ENCODE measurements at places on chromosomes 4 and X.

- peak; percentile 22 for DNase-seq
These were observed 108.2 kb upstream of the GPC4 start for GRCh38 chrX:133523526-133523925.

GRCh38 chr4:143025081-143025704 lies 159.5 kb upstream of the USP38 start:
- DNase-seq: no peak

GRCh38 chr4:8657381-8658088 lies 65.0 kb downstream of the CPZ start:
- DNase-seq: no peak

DNA sequence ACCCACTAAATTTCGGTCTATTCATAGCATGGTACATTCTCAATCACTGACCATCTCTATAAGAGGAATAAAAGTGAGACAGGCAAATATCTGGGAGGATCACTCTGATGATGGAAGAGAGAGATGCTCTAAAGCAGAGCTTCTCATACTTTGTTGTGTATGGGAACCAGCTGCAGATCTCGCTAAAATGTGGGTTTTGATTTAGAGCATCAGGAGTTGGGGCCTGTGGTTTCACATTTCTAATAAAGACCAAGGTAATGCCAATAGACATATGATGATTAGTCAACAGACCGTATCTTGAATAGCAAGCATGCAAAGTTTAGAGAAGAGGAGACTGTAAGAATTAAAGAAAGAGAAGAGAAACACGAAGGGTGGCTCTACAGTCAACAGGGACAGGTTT lies 107.4 kb upstream of the FTHL17 start:
- DNase-seq: no peak

DNA sequence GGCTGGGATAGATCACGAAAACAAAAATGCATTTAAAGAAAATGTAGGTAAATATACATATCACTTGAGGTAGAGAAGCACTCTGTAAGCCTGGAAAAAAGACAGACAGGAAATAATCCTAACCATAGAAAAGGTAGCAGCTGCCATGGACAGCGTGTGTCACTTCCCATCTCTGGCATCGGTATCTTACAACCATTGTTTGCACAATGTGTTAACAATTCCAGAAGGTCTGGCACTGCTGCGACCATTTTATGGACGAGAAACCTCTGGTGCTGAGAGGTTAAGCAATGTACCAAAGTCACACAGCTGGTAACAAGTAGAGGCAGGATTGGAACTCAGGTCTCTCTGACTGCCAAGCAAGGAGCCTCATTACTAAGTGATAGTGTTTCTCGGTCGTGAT lies 1.7 kb upstream of the MTNR1A start:
- DNase-seq: no peak

- no peak for DNase-seq
These were observed 166.4 kb downstream of the PARM1 start for GRCh38 chr4:75099321-75099720.

GRCh38 chrX:119648421-119648775 lies 42.2 kb upstream of the NKRF start:
- DNase-seq: no peak

- DNase-seq: no peak
These were observed 10.0 kb upstream of the OPHN1 start for GRCh38 chrX:68443155-68443868.

DNA sequence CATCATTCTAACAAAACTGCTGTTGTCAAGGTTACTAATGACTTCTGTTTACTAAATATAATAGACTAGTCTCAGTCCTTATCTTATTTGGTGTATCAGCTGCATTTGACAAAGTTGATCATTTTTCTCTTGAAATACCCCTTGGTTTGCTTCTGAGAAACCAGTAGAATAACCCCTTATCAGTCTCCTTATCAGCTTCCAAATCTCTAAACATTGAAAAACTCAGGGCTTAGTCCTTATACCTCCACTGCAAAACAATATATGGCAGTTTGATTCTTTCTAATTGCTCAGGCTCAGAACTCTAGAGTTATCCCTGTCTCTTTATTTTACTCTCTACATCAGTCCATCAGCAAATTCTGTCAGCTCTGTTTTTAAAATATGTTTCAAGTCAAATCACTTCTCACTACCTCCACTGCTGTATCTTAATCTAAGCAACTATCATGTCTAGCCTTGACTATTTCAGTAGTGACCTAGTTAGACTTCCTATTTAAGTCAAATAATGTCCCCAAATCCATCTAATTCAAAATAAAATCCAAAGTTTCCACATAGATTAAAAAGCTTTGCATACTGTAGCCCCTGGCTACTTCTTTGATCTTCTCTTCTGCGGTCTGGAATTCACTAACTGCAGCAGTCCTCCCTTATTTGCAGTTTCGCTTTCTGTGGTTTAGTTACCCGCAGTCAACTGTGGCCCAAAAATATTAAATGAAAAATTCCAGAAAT lies 87.1 kb upstream of the NPNT start:
- no peak for DNase-seq

DNA sequence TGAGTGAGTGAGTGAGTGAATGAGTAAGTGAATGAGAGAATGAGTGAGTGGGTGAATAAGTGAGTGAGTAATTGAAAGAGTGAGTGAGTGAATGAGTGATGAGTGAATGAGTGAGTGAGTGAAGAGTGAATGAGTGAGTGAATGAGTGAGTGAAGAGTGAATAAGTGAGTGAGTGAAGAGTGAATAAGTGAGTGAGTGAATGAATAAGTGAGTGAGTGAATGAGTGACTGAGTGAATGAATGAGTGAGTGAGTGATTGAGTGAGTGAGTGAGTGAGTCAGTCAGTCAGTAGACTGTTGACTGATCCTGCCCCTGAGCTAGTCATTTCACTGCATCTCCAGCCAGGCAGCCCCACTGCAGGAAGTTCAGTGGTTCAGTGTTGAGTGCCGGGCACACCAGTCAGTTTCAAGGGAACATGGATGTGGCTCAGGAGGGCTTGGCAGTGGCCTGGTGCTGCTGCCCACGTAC lies 228.4 kb upstream of the PSAPL1 start:
- DNase-seq: no peak

DNA sequence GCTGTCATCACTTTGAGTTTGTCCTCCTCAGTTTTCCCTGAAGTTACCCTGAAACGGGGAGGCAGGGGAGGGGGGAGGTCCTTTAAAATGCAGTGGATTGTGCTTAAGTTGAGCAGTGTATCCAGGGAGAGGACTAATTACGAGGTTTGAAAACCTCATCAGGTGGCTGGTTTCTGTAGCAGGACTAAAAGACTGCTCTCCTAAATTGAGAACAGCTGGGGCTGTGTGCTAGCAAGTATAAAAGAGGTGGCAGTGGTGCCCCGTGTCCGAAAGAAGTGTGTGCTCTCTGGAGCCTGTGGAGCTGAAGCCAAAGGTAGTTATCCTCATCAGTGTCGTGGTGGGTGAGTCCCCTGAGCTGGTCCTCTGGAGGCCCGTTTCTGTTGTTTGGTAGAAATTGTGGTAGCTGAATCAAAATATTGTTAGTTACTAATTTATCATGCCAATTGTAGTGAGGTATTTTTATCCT lies 37.2 kb upstream of the CYP2U1 start:
- no peak for DNase-seq

GRCh38 chr4:156512622-156513021 lies 459.0 kb downstream of the PDGFC start:
- DNase-seq: peak; percentile 29

- DNase-seq: no peak
These were observed 1507.1 kb downstream of the C4orf33 start for GRCh38 chr4:130603043-130603442.

DNA sequence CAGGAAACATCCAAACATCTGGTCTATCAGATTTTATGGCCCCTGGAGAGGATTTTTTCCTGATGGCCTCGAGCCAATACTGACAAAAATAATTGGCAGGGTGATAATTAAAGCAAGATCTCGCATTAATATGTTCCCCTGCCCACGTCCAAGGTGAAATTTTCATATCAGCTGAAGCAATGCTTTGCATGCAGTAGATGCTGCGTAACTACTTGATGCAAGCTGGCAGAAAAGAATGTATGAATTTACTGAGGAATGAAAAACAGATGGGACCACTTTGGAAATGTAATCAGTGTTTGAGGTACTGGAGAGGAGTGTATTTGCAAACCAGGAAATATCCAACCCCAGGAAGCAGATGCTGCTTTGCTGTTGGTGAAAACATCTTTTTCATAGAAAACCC lies 36.8 kb upstream of the REST start:
- peak; percentile 32 for DNase-seq

- peak; percentile 30 for DNase-seq
These were observed 165.8 kb downstream of the GASK1B start for GRCh38 chr4:158006990-158007389.

- no peak for DNase-seq
These were observed 228.9 kb upstream of the ETNPPL start for GRCh38 chr4:108991551-108992328.

DNA sequence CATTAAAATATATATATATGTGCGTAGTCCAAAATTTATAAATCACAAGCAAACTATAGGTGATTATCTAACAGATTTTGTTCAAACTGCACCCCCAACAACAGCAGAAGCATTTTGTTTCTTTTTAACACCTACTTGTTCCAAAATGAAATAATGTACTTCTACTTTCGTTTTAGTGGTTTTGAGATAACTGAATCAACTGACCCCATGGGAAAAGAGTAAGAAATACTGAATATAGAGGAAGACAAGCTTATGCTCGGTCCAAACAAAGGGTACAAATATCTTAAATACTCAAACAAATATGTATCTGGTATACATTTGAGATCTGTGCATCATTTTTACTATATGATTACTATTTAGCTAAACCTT lies 22.4 kb downstream of the MAP7D3 start:
- DNase-seq: no peak

All from femur (tissue), 1 donor.